ENCODE measurements at places on chromosomes 6 and 20.

DNA sequence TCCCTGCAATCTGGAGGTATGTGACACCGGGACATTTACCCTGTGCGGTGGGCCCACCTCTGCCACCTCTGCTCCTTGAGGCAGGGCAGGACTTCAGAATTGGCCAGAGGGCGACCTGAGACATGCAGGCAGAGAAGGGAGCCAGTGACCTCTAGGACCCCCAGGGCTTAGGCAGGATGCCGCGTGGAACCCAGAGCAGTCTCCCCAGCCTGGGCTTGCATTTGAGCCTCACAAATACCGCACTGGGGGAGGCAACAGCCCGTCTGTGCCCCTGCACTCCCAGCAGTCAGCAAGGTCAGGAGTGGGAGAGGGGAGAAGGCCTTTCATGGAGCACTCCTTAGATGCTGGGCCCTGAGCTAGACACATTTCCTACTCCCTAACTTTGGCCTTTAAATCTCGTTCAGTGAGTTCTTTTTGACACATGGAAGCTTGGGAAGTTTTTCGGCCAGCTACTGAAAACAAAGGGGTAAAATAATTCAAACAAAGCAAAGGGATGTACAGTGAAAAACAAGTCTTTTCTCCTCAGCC is 41.7 kb downstream of the C20orf203 start:
- no peak for DNase-seq

GRCh38 chr6:52779237-52779636 is 16.0 kb upstream of the GSTA2 start:
- DNase-seq = no peak

DNA sequence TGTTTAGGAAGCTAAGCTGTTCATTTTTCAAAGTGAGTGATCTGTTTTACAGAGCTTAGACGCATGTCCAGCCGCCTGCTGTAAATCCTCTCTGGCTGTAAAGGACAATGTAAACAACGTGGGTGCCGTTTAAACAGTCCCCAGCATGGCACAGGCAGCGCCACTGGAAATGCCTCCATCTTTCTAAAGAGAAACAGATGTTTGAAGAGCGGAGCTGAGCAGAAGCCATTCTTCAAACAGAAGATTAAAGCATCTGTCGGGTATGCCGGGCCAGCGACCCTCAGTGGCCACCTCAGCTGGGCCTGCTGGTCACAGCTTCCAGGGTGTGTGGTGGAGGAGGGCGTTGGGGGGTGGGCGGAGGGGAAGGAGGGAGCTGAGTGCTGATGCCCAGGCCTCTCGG is 138.6 kb downstream of the ERMARD start:
- DNase-seq = no peak

- DNase-seq = peak; percentile 56
Observed at GRCh38 chr6:118810420-118811027, 83.4 kb upstream of the ASF1A start.

GRCh38 chr20:59972037-59972801 is 14.0 kb downstream of the CDH26 start:
- no peak for DNase-seq

GRCh38 chr6:104505838-104506237 is 353.9 kb downstream of the HACE1 start:
- no peak for DNase-seq

DNA sequence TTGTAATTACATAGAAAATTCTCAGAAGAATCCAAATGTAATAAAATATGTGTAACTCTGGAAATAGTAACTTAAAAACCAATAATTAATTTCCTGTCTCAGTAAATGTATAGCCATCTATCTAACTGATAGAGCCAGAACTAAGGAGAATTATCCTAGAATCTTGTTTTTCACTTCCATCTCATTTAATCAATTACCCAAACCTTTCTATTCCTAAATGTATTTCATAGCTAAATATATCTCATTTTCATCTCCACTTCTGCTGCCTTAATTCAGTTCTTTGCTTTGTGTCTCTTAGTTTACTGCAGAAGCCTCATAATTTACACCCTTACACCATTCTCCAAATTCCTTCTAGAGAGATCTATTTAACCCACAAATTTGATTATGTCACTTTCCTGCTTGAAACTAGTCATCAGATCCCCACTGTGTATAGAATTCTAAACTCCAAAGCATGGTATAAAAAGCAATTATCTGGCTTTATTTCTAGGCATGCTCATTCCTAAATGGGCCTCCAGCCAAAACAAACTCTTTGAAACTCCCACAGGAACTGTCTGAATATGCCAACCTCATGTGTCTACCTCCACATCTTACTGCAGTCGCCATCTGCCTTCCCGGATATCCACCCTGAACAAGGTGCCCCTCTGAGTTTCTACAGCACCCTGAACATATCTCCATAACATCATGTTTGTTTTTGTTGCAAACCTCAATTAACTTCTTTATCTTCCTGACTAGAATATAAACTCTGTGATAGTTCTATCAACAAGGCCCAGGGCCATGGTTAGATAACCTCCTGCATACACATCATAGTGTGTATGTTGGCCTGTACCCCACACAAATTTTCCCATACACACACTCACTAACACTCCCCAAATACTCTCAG is 70.5 kb upstream of the ADTRP start:
- no peak for DNase-seq

DNA sequence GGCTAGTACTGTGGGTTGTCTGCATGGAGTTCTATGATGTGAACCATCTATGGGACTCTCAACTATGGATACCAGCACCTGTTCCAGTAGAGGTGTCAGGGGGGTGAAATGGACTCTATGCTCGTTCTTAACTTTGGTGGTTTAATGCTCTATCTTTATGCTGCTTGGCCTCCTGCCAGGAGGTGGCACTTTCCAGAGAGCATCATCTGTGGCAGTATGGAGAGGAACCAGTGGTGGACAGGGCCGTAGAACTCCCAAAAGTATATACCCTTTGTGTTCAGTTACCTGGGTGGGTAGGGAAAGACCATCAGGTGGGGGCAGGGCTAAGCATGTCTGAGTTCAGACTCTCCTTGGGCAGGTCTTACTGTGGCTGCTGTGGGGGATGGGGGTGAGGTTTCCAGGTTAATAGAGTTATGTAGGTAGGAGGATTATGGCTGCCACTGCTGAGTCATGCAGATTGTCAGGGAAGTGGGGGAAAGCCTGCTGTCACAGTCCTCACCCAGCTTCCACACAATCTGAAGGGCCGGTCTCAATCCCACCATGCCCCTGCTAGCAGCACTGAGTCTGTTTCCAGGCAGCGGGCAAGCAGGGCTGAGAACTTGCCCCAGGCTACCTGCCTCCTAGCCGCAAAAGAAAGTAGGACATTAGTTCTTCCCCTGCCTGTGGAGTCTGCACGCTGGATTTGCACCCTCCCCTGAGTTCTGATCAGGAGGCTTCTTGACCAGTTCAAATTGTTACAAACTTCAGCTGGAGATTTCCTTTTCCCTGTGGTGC is 284.0 kb downstream of the KCNQ5 start:
- no peak for DNase-seq

DNA sequence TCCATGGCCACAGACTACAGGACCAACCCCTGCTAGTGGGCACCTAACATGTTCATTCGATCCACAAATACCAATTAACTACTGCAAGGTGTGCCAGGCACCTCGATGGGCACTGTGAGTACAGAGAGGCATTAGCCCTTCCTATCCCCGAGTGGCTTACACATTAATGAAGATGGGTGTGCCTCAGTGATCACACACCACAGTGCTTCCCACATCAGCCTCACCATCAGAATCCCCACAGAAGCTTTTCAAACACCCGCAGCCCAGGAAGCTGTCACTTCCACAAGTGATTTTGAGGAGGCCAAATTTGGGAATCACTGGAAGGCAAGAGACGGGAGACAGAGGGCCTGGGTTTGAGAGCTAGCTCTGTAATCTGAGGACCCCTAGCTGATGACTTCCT is 23.7 kb downstream of the EZR start:
- no peak for DNase-seq

DNA sequence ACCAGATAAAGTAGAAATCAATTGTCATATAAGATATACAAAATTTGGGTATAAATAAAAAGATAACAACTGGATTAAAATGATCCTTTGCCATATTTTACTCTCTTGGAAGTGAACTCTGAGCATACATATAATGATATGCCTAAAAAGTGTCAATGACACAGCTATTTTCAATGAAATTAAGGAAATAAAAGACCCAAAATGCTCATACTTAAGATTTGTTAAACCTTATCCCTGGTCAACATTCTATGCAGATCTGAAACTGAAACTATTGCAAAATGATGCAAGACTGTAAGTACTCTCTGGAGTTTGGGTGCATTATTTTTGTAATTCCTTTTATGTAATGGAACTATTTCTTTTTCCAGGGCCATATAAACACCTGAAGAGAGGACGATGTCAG is 119.0 kb upstream of the SGK1 start:
- DNase-seq = no peak

- DNase-seq = no peak
Observed at GRCh38 chr20:887137-887536, 29.0 kb downstream of the ANGPT4 start.

DNA sequence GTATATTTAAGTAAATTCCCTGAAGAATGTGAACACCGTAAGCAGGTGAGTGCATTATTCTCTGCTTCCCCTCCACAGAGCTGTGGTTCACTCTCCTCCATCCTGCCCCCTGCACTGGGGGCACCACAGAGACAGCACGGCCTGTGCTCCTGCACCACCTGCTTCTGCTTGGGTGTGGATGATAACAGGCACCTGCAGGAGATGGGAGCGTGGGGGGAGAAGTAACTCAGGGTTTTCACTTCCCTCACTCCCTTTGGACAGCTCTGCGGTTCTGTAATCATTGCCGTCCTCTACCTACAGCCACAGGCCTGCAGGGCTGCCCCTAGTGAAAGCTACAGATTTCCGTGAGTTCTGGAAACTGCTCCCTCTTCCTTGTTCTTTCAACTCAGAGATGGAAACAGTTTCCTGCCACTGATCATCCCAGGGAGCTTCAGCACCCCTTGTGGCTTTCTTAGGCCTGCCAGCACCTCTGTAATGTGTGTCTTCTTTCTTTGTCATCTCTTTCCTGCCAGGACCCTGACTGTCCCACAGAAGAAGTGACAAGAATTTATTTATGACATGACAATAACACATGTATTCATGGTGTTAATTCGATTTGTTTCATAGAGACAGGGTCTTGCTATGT is 21.3 kb upstream of the MICB start:
- DNase-seq = no peak

Data from stimulated activated CD4-positive, alpha-beta T cell treated with anti-CD3 and anti-CD28 coated beads, Interleukin-2, amount 100 ng/mL, for 4 hours (primary cell).